ENCODE measurements at places on chromosomes 16 and 17. TPM values are rescaled to one million over a fixed set of nuclear protein-coding genes. Genes with fewer than 3 reads are reported as not detected.
A peak's percentile ranks its signal among the peaks of the same experiment; 100 is the strongest.

DNA sequence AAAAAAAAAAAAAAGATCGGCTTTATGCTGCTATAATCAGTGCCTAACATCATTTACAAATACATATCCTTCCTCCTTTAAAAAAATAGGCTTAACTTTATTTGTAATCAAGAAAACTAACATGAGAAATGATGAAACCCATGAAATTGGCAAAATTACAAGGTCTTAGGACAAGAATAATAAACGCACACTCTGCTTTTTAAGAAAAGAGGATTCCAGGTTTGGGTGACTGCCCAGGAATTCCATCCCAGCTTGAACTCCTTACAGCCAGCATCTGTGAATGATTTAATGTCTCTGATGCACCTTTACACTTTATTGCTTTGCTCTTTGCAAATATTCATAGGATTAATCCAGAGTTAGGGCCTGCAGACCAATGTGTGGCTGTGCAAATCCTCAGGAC is 196.0 kb downstream of the CBLN1 start:
- DNase-seq: no peak

GRCh38 chr17:63390090-63390489 is 56.0 kb downstream of the CYB561 start:
- DNase-seq: no peak

- DNase-seq: no peak
These were observed 1.5 kb downstream of the PSMD7 start for GRCh38 chr16:74298104-74298503.

GRCh38 chr16:2702871-2703745 is 16.9 kb downstream of the PRSS27 start:
- DNase-seq: no peak

- peak; percentile 56 for DNase-seq
These were observed 8.5 kb upstream of the ZC3H18 start for GRCh38 chr16:88561485-88562359.

GRCh38 chr17:74062234-74062633 is 141.2 kb upstream of the RPL38 start:
- no peak for DNase-seq

DNA sequence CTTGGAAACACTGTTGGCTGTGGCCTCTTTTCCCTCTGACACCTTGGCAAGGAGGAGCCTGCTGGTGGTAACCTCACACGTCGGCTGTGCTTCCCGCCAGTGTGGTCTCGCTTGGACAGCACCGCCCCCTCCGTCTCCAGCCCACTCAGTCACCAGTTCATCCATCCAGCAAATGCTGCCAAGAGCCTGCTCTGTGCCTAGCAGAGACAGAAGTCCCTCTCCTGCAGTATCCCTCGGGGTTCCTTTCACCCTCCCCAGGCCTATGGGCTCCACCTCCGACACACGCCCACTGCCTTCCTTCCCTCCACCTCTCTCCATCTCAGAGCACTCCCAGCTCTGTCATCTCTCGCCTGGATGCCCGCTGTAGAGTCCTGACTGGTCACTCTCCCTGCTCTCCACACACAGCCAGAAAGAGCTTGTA is 12.3 kb downstream of the CACNG4 start:
- peak; percentile 67 for DNase-seq

- no peak for DNase-seq
These were observed 123.4 kb downstream of the ZFHX3 start for GRCh38 chr16:72924537-72924926.

DNA sequence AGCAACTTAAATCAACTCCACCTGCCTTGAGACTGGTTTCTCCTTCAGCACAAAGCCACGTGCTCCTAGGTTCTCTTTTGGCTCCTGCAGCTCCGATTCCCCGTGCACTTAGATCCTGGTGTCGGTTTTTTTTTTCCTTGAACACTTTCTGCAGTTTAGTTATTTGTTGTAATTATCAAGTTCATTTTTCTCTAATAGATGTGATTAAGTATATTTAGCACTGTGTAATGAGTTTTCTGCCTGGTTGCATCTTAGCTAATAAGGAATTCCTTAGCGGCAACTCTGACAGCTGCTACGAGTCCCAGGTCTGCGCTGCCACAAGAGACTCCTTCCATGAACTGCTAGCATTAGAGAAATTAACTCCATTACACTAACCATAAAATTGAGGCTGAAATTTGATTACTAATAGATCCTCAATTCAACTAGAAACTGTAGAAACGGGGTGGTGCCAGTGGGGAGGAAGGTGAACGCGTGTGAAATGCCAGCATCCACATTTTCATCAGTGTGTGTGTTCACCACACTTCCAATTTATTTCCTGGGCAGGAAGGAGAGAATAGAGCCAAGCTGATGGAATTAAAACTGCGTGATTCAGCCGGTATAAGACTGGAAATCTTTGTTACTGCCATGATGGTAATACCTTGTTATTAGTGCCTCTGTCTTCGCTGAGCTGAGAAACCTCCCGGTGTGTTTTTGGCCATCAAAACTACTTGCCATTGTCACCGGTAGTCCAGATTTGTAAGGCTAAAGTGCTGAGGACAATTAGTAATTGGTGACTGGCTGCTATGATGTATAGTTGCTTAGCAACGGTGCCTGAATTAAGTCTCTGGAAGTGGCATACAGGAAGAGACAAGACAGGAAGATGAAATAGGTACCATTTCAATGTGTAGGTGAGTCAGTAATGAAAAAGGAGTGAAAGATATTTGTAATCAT is 232.4 kb downstream of the IRX3 start:
- no peak for DNase-seq

DNA sequence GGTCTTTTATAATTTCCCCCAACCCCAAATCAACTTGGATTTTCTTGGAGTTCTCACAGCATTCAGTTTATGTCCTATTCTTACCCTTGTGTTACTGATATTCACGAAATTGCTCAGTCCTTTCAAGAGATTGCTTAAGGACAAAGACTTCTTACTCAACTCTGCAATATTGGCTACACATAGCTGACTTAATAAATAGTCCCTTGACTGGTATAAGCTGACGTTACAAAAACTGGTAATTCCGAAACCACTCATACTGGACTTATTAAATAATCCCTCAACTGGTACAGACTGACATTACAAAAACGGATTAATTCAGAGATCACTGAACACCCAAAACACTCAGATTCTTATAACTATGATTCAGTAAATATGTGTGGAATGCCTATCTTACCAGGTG is 860 bp downstream of the TIGD7 start:
- no peak for DNase-seq

DNA sequence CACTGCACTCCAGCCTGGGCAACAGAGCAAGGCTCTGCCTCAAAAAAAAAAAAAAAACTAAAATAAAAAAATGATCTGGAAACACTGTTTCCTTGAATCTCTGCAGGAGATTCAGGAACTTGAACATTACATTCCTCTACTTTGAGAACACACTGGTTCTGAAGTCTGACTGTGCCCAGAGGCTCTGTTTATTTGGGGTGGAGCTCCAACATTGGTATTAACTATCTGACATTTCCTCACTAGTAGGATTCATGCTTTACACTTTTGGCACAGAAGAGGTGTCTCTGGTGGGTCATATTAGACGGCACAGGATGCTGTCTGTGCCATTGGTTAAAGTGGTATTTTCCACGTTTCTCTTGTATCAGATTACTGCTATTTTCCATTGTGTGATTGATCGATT is 10.4 kb downstream of the SULT1A2 start:
- DNase-seq: no peak

DNA sequence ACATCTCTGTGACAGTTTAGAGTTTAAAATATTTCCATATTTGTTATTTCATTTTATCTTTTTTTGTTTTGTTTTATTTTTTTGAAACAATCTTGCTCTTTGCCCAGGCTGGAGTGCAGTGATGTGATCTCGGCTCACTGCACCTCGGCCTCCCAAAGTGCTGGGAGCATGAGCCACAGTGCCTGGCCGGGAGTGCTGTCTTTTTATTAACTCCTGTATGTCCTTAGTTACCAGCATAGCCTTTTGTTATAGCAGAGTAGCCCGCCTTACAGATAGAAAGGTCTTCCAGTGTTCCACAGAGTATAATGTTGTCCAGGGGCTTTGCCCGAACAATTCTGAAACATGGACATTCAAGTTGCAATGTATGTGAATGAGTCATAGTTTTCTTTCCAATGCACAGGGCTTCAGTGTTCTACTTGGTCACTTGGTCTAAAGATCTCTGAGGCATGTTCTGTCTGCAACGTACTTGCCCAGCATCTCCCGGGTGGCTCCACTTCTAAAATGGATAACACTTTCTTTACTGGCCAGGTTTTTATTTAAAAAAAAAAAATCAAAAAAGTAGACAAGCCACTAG is 125.6 kb downstream of the KCNJ18 start:
- no peak for DNase-seq

TMEM100 gene
- 92.1 TPM for total RNA-seq

CCDC154 gene
- 0.63 TPM for total RNA-seq

SLC46A1 gene
- 23.8 TPM for total RNA-seq

SECTM1 gene
- 38.0 TPM for total RNA-seq

CCL2 gene
- 80.8 TPM for total RNA-seq

Data from lung (tissue), 17 donors.